Activated naive CD4-positive, alpha-beta T cell treated with anti-CD3 and anti-CD28 coated beads for 36 hours (primary cell): ENCODE measurements at places on chromosomes 7 and 10. TPM values are rescaled to one million over a fixed set of nuclear protein-coding genes. Genes with fewer than 3 reads are reported as not detected.

DOCK4 gene
- total RNA-seq: 0.62 TPM

COL1A2 gene
- 0.35 TPM for total RNA-seq

COBL gene
- not detected for total RNA-seq

PON1 gene
- not detected for total RNA-seq

SSC4D gene
- 0.62 TPM for total RNA-seq

SYCE1 gene
- total RNA-seq: not detected

PKD2L1 gene
- not detected for total RNA-seq

ADAM22 gene
- total RNA-seq: 1.2 TPM

TOMM7 gene
- total RNA-seq: 269 TPM

ETV1 gene
- total RNA-seq: not detected

NPSR1 gene
- total RNA-seq: not detected

LMOD2 gene
- not detected for total RNA-seq

GPR158 gene
- total RNA-seq: not detected

RSPH10B gene
- not detected for total RNA-seq

RAB19 gene
- total RNA-seq: 4.6 TPM

WAC gene
- total RNA-seq: 82.9 TPM

TRDMT1 gene
- 7.2 TPM for total RNA-seq

ARMH3 gene
- total RNA-seq: 12.6 TPM

GBX1 gene
- total RNA-seq: not detected

IFIT2 gene
- total RNA-seq: 39.4 TPM

ANKRD61 gene
- total RNA-seq: not detected

CALU gene
- total RNA-seq: 33.0 TPM

GSDME gene
- total RNA-seq: 6.8 TPM

MRPS17 gene
- total RNA-seq: 17.3 TPM

CYP3A4 gene
- total RNA-seq: not detected

CALY gene
- total RNA-seq: not detected

TFAM gene
- total RNA-seq: 87.7 TPM

MYH16 gene
- not detected for total RNA-seq

PCLO gene
- total RNA-seq: not detected

ANKRD30A gene
- not detected for total RNA-seq

PRKG1 gene
- not detected for total RNA-seq

GIMAP7 gene
- 41.6 TPM for total RNA-seq

ST8SIA6 gene
- total RNA-seq: not detected

PODXL gene
- total RNA-seq: 0.98 TPM

TMEM196 gene
- not detected for total RNA-seq

HIPK2 gene
- total RNA-seq: 16.8 TPM

PRR15 gene
- total RNA-seq: not detected

ATXN7L1 gene
- 9.2 TPM for total RNA-seq

CTAGE6 gene
- total RNA-seq: 0.99 TPM

ADGRA1 gene
- total RNA-seq: not detected

SEMA3E gene
- not detected for total RNA-seq

KEL gene
- 0.83 TPM for total RNA-seq

IL15RA gene
- total RNA-seq: 16.3 TPM

TYSND1 gene
- 13.0 TPM for total RNA-seq

SPACDR gene
- 2.6 TPM for total RNA-seq

ZNF33A gene
- 26.2 TPM for total RNA-seq
